AG04449 (cell line): ENCODE measurements at places on chromosomes 7 and 10.

DNA sequence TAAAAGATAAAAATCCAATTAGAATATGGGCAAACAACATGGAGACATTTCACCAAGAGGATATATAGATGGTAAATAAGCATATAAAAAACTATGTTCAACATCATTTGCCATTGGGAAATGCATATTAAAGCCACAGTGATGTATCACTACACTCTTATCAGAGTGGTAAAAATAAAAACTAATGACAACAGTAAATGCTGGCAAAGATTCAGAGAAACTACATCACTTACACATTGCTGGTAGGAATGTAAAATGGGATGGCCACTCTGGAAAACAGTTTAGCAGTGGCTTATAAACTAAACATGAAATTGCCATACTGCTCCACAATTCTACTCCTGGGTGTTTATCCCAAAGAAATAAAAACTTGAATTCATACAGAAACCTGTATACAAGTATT, 59.2 kb downstream of the CROT start:
- DNase-seq: peak; percentile 10

- DNase-seq: no peak
Measured at GRCh38 chr7:10192074-10192473, 781.6 kb upstream of the PHF14 start.

- no peak for DNase-seq
Measured at GRCh38 chr10:132619927-132620326, 82.3 kb downstream of the INPP5A start.

DNA sequence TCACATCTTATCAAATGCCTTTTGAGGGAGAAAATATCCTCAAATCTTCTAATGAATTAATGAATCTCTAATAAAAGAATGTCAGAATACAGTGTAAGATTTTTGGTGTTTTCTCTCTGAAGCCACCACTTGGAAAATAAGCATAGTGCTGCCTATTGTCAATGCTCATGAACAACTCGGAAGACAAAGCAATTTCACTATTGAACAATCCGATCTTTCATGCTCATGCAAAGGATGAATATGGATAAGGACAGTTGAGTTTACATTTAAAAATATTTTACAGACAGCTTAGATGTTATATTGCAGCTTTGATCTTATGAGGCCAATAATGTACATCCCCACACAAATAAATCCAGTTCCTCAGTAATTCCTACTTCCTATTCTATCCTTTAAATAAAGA, 40.6 kb downstream of the MAGI2 start:
- no peak for DNase-seq

- no peak for DNase-seq
Measured at GRCh38 chr10:121062115-121062514, 211.0 kb downstream of the WDR11 start.

DNA sequence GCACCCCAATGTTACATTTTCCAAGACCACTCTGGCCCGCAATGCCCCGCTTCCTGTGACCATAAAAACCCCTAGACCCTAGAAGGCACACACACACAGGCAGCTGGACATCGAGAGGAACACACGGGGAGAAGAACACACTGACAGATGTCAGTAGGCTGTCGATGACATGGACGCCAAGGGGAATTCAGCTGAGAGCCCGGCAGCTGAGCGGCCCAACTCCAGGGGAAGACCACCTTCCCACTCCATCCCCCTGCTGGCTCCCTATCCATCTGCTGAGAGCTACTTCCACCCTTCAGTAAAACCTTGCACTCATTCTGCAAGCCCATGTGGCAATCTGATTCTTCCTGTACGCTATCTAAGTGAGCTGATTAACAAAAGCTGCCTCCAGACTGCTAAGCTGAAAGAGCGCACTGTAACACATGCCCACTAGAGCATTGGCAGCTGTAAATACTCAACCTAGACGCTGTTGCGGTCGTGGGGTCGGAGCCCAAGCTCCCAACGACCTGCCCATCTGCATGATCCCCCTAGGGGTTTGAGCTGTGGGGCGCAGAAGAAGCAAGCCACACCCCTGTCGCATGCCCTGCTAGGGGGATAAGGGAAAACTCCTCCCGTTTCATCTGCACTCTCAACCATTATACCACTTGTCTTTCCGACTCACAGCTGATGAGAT, 843.6 kb upstream of the POT1 start:
- DNase-seq: no peak

- no peak for DNase-seq
Measured at GRCh38 chr7:8236780-8237407, 25.1 kb downstream of the ICA1 start.

DNA sequence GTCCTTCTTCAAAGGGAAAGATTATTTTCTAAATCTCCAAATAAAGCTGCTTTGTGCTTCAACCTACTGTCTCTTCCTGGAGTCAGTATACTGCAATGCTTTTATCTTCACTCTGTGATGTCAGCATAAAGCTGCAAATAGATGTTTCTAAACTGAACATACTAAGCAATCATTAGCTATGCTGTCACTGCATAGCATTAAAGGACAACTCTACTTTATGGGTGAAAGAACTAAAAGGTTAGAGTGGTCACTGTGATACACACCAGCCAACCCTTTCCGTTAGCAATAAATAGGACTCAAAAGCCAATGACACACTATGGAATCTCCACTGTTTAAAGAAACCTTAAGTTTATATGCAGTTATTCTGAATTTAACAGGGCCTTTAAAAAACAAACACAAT, 1.8 kb downstream of the CCDC186 start:
- DNase-seq: no peak
